ENCODE measurements at places on chromosomes 1 and 21.

DNA sequence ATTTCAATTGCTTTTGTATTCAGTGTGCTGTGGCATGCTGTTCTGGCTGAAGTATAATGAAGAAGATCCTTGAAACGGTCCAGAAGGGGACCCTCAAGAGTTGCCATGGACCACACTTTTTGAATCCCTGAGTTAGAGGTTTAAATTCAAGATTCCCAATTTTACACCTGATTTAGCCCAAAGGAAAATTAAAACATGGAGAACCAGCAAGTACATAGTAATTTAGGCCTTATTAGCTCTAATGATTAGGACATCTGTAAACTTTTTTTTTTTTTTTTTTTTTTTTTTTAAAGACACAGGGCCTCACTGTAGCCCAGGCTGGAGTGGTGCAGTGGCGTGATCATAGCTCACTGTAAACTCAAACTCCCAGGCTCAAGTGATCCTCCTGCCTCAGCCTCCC lies 107.3 kb downstream of the ENAH start:
- no peak for DNase-seq

DNA sequence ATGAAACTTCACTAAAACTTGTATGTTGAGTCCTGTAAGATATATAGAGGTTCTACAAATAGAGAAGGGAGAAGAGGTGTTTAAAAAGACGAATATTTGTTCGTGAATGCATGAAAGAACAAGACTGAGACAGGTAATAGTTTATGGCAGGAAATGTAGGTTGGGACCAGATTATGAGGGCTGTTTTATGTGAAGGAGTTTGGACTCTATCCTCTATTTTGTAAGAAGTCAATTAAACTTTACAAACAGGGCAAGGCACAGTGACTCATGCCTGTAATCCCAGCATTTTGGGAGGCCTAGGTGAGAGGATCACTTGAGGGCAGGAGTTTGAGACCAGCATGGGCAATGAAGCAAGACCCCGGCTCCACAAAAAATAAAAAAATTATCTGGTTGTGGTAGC lies 5.7 kb downstream of the SLC35A3 start:
- no peak for DNase-seq

GRCh38 chr1:178919581-178919980 lies 48.7 kb upstream of the ANGPTL1 start:
- DNase-seq = no peak

- no peak for DNase-seq
Measured at GRCh38 chr21:31351438-31351837, 7.4 kb upstream of the TIAM1 start.

DNA sequence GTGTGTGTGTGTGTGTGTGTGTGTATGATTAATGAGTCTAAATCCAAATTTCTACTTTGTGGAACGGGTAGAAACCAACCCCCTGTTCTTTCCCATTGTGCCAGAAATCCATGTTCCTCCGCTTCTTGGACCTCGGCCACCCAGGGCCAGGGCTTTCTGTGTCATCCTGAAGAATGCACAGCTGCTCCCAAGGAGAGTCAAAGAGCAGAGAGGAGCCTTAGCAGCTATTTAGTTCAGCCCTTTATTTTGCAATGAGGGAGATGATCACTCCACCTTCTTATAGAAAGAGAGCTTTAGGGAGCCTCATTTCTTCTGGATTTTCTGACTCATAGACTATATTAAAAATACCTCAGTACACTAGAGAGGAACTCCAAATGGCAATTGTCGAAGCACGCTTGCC lies 489.3 kb upstream of the VAMP3 start:
- no peak for DNase-seq
